ENCODE measurements at places on chromosomes 4 and X.
A peak's percentile ranks its signal among the peaks of the same experiment; 100 is the strongest.

- DNase-seq = no peak
Observed at GRCh38 chrX:40281336-40282005, 183.7 kb upstream of the BCOR start.

DNA sequence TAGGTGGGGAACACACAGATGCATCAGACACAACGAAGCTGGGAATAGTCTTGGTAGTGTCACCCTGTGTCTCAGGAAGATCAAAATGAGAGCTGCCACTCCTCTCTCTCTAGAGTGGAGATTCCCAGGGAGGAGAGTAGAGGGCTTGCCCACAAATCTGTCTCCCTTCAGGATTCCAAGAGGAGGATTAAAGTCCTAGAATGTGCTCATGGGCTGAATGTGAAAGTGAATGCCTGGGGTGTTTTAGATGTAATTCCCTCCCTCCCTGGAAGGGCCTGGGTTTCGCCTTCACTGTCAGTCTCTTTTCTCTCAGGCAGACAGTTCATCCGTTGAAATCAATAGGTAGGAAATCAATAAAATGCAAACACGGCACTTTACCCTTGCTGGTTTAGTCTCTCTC, 282.6 kb upstream of the PPARGC1A start:
- DNase-seq = no peak

- DNase-seq = no peak
Observed at GRCh38 chrX:96835660-96836289, 47.9 kb upstream of the RPA4 start.

GRCh38 chr4:112138538-112138937, 6.7 kb upstream of the FAM241A start:
- no peak for DNase-seq

DNA sequence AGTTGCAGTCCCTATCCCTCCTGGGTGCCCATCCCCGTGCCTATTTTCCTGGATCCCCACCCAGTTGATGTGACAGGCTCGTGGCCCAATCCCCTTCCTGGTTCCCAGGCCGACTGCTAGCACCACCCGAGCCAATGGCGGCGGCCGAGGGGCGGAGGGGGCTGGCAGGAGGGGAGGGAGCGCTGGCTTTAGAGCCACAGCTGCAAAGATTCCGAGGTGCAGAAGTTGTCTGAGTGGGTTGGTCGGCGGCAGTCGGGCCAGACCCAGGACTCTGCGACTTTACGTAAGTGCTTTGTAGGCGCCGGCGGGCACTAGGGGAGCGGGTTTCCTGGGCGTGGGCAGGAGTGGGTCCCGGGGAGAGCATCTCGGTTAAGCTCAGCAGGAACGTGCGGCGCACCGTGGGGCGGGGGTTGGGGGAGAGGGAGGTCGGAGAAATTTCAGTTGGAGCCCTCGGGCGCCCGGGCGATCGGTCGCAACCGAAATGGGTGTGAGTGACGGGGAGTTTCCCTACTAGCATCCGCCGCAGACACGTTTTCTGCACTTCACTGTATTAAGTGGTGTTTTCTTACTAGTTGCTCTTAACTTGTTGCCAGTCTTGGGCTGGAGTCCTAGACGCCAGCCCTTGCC, at the start of gene PLS3:
Gene PLS3 (plus strand): TSS at position 197 of the 627 bp plus-strand sequence. CDS start 49,077 bp downstream, outside the sequence.
- no peak for DNase-seq

- no peak for DNase-seq
Observed at GRCh38 chrX:67613366-67613765, 69.5 kb downstream of the AR start.

DNA sequence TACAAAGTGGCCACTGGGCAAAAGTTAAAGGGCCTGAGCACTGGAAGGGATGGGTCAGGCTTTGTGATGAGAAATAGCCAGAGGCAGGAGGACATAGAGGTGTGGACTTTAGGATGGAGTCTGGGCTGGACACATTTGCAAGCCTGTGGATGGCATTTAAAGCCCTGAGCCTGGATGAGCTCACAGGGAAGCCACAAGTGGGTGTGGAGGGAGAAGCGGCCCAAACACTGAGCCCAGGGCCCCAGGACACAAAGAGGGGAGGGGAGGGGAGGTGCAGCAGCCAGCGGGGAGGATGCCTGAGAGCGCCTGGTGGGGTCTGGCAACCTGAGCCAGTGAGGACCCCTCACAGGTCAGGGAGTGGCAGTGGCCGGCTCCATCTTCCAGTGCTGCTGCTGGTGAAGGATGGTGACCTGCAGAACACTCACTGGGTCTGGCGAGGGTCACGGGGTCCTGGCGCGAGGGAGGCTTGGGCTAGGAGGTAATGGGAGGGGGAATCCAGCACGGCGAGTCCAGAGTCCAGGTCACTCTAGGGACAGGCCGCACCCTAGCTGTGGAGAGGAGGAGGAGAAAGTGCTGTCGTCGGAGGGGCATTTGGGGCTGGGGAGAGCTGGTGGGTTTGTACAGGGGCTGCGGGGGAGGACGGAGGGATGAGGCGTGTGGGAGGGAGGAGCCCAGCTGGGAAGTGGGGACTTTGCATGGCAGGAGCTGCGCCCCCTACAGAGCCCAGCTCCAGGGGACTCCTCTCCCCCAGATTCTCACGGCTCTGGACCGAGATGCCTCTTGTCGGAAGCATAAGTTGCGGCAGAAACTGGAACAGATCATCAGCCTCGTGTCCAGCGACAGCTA, 7.0 kb downstream of the LAGE3 start:
- no peak for DNase-seq

DNA sequence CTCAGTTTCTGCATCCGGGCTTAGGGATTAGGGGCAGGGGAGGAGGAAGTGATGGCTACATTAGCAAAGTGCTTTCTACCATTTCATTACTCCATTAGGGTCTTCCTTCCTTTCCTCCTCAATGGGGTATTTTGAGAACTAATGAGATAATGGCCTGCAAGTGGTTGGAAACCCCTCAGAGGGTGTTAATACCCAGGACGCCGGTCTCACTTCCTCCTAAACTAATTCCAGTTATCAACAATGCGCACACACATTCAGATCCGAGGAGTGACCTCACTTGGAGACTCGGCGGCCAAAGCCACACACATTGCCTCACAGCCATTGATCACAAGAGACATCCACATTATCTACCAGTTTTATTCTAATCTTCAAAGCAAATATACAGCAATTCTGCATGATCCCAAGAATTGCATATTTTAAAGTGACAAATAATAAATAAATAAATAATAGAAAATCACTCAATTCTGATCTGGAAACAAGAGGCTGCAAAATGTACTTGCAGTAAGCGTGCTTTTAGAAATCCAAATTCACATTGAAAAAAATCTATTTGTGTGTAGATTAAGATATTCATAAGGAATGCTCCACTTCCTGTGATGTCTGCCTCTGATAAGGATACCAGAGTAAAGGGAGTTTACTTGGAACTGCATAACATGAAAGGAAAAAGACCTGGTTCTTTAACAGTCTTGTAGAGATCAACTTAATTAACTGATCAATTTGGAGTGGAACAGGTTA, 329.1 kb downstream of the FBXW7 start:
- DNase-seq = no peak

DNA sequence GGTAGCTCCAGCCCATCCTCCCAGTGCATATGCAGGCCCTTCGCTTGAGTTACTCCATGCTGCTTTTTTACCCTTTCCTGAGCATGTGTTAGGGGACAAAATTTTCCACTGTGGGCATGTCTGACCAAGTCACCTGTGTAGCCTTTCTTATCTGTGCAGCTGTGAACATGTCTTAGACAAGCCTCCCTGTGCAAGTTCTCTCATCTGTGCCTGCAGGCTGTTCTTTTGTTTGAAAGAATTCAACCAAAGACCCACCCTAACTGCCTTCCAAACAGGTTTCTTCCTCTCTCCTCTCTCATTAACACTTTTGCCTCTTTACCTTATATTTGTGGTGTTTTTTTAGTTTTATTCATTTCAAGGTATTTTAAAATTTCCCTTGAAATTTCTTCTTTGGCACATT, 53.2 kb upstream of the SPIN4 start:
- DNase-seq = no peak

DNA sequence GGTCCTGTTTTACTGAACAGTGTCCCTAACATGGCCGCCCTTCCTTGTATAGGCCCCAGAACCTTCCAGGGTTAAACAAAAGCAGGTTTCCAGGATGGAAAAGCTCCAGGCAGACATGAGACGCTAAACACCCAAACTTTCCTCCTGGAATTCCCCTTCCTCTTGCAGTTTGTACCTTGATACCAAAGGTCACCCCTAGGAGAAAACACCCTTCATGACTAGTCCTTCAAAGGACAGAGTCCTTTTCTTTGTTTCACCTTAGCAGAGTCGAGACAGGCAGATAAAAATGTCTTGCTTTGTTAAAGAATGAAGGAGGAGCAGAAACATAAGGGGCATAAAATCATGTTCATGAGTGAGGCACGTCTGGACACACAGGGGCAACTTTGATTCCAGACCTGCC, 247.5 kb downstream of the BCOR start:
- no peak for DNase-seq

GRCh38 chrX:14528629-14529289, 577 bp upstream of the GLRA2 start:
- DNase-seq = peak; percentile 5

DNA sequence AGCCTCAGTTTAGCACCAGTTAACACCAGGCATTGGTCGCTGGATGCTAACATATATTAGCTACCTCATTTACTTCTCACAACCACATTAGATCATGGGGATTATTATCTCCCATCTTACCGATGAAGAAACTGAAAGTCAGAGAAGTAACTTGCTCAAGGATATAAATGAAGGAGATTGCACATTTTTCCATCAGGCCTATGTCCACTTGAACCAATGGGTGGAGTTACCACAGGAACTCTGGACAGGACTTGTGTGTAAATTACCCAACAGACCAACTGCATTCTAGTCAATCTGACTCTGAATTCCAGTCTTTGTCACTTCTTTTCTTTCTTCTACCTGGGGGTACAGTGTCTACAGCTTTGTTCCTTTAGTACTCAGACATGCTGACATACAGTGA, 1.8 kb downstream of the LNX1 start:
- DNase-seq = no peak

DNA sequence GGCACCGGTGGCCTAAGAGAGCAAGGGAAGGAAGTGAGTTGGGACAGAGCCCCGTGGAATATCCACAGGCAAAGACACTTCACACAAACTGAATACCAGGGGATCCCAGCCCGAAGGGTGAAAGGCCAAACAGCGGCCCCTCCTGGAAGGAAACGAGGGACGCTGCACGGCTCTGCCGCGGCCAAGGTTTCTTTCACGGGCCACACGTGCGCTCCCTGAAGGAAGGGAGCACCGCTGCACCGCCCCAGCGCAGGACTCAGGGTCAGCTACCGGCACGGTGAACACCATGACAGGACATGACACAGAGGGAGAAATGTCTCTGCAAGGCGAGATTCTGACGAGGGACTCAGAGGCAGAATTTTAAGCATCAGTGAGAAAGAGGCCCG, 31.5 kb upstream of the GTPBP6 start:
- DNase-seq = no peak

DNA sequence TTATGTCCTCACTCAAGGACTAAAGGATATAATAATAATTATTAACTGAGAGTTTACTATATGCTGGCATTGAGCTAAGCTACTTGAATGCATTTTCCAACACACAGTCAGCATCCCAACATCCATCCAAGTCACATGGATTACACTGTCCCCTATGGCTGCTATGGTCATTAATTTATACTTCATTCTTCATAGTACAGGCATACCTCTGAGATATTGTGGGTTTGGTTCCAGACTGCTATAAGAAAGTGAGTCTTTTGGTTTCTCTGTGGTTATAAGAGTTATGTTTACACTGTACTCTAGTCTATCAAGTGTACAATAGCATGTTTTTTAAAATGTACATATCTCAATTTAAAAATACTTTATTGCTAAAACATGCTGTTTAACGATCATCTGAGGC, 89.2 kb downstream of the LNX1 start:
- no peak for DNase-seq

DNA sequence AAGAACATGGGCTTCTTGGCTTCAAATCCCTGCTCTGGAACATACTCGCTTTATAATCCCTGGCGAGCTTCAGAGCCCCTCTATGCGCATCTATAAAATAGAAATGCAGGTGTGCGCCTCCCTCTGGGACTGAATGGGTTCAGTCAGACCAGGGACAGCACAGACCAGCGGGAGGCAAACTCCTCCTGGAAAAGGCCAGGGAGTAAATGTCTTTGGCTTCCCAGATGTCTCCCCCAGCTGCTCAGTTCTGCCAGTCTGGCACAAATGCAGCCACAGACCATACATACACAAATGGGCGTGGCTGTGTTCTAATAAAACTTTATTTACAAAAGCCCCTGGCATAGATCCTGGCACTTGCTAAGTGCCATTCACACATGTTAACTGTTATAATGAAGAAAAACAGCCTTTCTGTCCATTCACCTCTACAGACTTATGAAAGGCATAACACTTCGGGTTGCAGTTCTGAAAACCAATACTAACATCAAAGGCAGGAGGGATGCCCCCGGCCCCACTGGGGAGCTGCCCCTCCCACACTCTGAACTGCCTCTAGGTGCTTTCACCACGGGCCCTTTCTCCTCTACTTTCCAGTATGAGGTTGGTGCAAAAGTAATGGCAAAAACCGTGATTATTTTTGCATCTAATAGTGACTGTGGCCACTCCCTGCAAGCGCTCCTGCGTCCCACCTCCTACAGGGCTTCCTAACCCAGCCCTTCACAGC, 4.6 kb downstream of the JAKMIP1 start:
- no peak for DNase-seq

GRCh38 chr4:68617003-68617698, 41.0 kb upstream of the UGT2B17 start:
- no peak for DNase-seq

- no peak for DNase-seq
Observed at GRCh38 chr4:186757696-186758355, 34.2 kb upstream of the FAT1 start.

DNA sequence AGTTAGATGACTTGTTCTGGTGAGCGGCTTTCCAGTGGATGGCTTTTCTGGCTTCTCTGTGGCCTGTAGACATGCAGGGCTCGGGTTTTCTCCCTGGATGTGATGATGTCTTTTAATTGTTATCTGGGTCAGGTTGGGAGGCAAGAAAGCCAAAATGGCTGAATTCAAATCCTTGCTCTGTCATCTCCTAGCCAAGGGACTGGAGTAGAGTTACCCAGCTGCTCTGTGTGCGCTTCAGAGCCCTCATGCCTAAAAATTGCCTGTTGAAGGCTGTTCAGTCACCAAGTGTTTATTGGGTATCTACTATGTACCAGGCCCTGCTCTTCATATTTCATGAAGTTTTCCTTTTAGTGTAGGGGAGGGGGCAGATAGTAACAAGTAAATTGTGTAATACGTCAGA, 7.3 kb downstream of the DCUN1D4 start:
- DNase-seq = no peak

DNA sequence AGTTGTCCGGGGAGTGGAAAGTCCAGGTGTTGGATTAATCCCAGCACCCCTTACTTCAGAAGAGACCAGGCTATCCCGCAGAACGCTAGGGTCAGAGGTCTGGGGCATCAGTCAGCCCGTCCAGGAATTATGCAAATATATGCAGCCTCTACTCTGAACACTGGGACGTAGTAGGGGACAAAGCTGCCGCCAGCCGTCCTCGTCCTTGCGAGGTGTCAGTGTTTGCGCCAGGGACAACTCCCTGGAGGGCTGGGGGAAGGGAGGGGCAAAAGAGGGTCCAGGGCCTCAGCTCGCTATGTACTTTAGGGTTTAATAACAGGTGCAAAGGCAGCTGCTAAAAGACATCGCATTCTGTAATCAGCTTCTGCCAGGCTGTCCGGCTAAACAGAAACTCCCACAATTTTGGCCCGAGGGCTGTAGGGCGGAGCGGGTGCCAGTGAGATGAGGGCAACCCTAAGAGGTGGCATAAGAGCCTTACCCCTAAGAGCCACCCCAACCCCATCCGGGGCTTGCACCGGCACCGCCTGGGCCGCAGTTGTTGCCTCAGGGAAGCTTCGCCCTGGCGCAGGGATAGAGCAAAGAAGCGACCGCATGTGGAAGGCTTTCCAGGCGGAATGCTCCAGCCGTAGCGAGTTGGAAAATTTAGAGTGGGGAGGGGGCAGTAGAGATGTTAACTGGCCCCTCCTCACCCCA, 8.4 kb downstream of the HAND2 start:
- DNase-seq = no peak

Data from hematopoietic multipotent progenitor cell treated with erythropoietin and hydrocortisone succinate and interleukin-3 and kit ligand, for 17 days (in vitro differentiated cells).